Astrocyte of the hippocampus (primary cell): ENCODE measurements at places on chromosomes 5 and 9.

- DNase-seq = no peak
Observed at GRCh38 chr9:29322240-29322639, 1749.0 kb upstream of the C9orf72 start.

- DNase-seq = no peak
Observed at GRCh38 chr5:93794954-93795353, 53.6 kb upstream of the POU5F2 start.

DNA sequence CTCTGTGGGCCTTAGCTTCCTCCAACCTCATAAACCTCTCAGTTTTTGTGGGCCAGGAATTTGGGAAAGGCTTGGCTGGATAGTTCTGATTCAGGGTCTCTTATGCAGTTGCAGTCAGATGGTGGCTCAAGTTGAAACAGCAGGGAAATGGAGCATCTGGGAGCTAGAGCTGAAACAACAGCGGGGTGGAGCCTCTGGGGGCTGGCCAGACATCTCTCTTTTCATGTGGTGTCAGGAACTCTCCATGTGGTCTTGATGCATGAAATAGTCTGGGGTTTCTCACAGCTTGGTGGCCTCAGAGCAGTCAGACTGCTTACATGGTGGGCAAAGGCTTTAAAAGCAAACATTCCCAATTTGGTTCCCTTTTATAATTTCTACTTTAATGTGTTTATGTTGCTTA lies 13.5 kb downstream of the ZNF346 start:
- peak; percentile 76 for DNase-seq

- no peak for DNase-seq
Observed at GRCh38 chr9:137266585-137267453, 10.7 kb upstream of the TOR4A start.

DNA sequence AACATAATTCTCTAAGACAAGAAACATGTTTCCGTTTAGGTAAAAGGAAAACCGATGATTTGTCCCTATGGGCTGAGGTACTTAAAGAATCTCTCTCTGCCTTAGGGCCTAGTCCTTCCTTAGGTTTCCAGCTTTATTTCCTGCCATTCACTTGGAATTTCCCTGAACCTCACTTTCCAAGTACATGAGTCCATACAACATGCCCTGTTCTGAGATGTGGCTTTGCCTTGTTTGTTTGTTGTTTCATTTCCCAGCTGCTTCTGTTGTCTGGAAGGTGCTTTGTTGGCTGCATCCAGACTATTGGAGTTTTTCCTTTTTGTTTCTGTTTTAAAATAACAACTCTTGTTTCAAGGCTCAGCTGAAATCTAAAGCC lies 95.2 kb downstream of the ALDH1A1 start:
- no peak for DNase-seq

- DNase-seq = no peak
Observed at GRCh38 chr5:88275581-88275980, 6.9 kb upstream of the TMEM161B start.

GRCh38 chr5:74028406-74028805 lies 402.4 kb downstream of the ARHGEF28 start:
- peak; percentile 82 for DNase-seq

DNA sequence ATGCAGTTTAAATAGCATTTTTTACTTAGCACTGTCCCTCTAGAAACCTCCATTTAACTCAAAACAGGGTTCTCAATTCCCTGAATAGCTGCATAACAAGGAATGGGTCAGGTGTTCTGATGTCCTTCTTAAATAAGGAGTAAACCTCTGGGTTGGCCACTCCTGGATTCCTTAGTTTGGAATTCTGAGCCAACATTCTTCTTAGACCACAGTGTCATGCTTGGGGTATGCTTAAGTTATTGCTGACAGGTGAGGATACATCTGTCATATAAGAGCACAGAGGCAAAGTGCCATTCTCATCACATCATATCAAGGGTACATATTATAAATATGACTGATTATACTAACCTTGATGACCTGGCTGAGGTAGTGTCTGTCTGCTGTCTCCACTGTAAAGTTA lies 179.9 kb upstream of the SEMA6A start:
- no peak for DNase-seq

GRCh38 chr5:92761585-92761984 lies 819.4 kb downstream of the NR2F1-AS1 start:
- no peak for DNase-seq

DNA sequence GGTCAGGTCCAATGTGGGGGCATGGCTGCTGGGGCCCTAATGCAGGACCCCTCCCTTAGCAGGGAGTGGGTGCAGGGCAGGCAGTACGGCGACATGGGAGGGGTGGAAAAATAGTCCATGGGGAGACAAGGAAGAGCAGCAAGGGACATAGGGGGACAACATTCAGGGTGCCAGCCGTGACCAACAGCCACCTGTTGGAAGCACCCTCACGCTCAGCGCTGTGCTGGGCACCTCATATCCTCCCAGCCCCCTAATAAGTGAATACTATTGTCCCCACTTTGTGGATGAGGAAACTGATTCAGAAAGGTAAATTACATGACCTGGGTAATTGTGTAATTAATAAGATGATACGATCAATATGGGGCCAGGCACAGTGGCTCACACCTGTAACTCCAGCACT lies 3.0 kb upstream of the FIBCD1 start:
- no peak for DNase-seq

GRCh38 chr5:68962757-68963484 lies 130.9 kb upstream of the SLC30A5 start:
- DNase-seq = peak; percentile 80

- DNase-seq = no peak
Observed at GRCh38 chr5:119032656-119033055, 38.2 kb upstream of the DMXL1 start.

DNA sequence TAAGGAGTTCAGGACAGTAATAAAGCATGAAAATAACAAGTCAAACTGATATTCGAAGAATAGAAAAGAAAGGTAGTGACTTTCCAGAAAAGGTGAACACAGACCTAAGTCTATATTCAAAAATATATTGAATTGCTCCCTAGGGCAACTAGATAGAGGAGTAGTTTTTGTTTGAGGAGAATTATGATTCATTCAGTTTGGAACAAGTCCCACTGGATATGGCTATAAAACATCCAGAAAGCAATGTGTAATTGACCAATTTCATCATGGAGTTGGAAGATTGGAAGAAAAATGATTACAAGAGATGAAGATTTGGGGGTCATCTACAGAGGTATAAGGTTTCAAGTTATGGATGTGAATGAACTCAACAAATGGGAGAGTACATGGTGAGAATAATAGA lies 117.5 kb upstream of the ZNF462 start:
- DNase-seq = peak; percentile 9

DNA sequence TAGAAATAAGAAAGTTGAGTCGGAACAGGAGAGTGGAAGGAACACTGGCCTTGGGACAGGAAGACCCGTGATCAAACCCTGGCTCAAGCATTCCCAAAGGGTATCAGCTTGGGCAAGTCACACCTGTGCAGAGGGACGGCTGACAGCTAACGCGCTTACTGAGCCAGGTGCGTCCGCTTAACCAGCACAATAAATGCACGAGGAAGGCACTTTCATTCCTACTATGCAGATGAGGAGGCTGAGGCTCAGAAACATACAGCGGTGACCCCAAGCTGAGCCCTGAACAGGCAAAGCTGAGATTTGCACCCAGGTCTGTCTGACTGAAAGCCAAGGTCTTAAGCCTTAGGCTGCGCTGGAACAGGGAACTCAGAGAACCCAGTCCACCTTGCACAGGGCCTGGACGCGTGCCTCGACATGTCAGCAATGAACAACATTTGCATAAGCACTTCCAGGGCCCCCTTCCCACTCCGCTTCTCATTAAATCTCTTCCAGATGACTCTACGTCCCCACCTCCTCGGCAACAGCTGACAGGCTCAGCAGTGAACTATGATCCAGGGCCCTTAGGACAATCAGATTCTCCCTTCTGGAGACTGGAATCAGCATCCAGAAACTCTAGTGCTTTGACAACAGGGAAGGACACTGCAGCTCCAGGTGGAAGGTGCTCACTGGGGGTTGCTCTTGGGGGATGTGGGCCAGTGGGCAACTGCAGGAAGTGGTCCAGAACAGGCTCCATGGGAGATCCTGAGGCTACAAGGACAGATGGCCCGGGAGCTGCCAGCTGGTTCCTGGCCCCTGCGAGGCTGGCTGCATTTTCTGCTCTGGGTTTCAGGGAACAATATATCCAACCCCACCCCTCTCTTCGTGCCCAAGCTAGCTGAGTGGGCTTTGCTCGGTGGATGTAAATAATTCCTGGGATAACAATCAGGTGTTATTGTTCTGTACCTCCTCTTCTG lies 35.2 kb downstream of the SH3PXD2B start:
- DNase-seq = peak; percentile 60

DNA sequence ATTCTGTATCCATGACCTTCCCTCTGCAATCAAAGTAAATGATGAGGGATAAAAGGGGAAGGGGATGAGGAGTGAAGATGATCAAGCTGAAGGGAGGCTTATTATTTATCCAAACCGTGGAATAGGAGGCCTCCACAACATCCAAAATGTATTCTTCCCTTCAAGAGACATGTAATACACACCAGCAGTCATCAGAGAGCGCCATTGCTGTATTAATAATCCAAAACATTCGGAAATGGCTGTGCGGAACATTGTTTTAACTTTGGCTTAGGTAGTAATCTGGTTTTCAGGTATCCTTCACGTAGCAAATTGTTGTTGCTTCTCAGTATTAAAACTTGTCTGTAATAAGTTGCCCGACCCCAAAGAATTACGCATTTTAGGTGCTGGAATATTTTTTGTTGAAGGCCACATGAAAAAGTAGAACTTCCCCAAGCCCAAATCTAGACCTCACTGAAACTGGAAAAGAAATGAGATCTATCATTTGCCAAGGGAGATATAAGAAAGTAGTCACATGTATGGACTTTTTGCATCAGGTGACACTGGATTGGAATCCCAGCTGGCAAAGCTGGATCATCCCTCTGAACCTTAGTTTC lies 2.6 kb upstream of the BOD1 start:
- DNase-seq = peak; percentile 74

- no peak for DNase-seq
Observed at GRCh38 chr5:133995341-133995740, 9.4 kb downstream of the VDAC1 start.

DNA sequence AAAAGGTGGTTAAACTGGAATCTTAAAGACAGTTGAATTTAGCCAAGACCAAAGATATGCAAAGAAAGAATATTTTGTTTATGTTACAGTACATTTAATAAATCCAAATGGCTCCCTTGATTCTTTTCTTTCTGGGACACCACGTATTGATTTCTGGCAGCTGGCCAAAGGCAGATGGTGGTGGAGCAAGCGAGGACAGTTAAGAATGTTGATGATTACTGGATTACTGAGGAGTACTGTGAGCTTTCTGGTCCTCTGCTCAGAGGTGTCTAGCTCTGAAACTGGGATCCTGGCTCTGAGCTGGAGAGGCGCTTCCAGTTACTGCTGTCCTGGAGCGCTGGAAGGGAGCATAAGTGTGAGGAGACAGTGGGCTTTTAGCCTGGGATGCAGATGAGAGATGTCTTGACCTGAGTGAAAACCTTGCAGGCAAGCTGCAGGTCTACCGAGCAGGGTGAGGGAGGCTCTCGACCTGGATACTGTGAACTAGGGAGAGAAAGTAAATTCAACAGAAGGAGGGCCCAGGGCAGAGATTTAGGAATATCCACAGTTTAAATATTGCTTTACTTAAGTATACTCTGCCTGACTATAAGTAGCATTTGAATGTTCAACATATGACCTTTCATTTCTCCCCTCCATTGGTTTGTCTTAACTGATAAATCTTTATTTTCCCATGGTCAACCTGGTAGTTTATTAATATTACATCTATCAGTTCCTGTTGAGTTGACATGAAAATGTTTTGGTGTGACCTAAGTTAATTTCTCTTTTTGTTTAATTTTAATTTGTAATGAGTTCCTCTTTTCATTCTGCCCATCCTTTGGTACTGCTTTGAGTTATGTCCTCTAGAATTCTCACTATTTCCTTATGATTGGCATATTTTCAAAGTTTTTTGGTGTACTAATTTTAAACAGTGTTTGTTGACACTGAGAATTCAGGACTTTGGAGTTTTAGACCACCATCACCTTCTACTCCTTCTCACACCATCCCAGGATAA lies 3.7 kb downstream of the SYK start:
- DNase-seq = no peak

GRCh38 chr9:136416427-136416826 lies 6.0 kb downstream of the PMPCA start:
- DNase-seq = no peak

DNA sequence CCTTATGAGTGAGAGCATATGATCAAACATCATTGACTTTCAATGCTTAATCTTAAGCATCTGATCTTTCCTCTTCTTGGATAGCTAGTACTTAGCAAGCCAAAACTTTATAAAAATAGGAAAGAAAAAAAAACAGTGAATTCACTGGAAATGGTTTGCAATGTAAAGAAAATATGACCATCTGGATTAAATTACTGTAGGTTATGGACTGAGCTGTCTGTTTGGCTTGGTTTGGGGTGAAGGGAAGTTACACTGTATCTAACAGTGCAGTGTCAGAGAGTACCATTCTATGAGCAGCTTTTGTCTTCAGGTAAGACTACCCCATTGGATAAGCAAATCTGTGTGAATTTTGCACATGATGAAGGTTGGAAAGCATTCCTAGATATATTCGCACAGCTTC lies 151.4 kb downstream of the TLE1 start:
- no peak for DNase-seq

GRCh38 chr5:171820561-171820960 lies 34.9 kb downstream of the SMIM23 start:
- DNase-seq = no peak

DNA sequence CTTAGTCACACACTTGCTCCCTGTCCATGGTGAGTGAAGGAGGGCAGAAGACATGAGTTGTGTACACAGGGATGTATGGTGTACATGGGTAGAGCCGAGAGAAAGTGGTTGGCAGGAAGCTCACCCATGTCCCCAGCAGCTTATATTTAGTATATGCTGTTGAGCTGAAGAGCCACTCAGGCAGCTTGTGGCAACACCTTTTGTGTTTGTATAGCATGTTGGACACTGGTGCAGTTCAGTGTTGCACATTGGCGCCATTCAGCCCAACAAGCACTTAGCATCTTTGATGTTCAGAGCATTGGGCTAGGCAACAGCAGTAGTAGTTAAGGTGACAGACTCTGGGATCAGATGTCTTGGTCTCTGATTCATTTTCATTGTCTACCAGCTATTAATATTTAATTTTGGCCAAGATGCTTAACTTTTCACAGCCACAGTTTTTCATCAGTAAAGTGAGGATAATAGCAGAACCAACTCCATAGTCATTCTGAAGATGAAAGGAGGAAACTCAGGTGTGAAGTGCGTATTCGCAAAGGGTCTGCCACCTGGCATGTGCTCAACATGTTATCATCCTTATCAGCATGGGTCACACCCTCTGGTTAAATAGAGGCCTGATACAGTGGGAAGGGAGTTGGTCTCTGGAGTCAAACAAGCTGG lies 184.8 kb downstream of the NR3C1 start:
- no peak for DNase-seq

GRCh38 chr5:158654415-158654814 lies 445.3 kb downstream of the EBF1 start:
- no peak for DNase-seq

- no peak for DNase-seq
Observed at GRCh38 chr9:20985851-20986600, 45.4 kb downstream of the HACD4 start.

DNA sequence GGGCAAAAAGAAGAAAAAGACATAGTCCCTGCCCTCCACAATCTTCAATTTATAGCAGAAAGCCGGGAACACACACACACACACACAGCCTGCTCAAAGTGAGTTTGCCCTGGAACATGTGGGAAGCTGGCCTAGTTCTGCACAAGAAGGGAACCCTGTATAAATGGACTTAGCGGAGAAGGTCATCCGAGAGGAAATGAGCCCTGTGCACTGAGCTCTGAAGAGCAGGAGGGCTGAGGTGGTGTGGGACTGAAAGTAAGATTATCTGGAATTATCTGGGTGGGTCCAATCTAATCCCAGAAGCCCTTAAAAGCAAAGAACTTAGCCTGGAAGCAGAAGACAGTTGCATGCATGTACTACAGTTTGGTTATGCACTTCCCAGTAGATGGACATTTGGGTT lies 90.0 kb upstream of the CTSV start:
- DNase-seq = no peak
